ENCODE measurements at places on chromosomes 5 and 9. TPM values are rescaled to one million over a fixed set of nuclear protein-coding genes. Genes with fewer than 3 reads are reported as not detected.

STK32A gene
- total RNA-seq = 7.8 TPM

FCN2 gene
- total RNA-seq = not detected

- DNase-seq = no peak
Observed at GRCh38 chr5:142902186-142902965, 132.2 kb downstream of the ARHGAP26 start.

- DNase-seq = no peak
Observed at GRCh38 chr9:115328228-115328627, 210.3 kb upstream of the TNC start.

GRCh38 chr9:83670381-83670780 lies 37.4 kb downstream of the UBQLN1 start:
- no peak for DNase-seq
